DND-41 (cell line): ENCODE measurements at places on chromosomes 5 and 9.

GRCh38 chr5:66595756-66596635 is at the start of gene MAST4:
TSS of gene MAST4 (plus strand) at chr5:66596393. CDS start at chr5:66596656, 263 bp downstream.
- DNase-seq: peak; percentile 91

DNA sequence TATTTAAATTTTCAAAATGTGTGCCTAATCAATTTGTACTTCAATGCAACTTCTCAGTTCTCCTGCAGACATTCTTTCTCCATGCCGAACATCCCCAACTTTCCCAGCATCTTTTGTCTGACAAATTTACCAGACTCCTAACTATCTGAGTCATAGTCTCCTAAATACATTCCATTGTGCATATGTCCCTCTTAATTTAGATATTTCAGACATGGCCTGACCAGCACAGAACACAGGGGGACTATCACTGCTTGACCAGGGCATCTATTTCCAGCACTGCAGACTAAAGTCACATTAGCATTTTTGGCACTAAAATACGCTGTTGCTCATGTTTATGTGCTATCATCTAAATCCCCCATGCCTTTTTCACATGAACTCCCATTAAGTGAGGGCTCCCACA is 71.9 kb downstream of the ITGA1 start:
- DNase-seq: no peak

DNA sequence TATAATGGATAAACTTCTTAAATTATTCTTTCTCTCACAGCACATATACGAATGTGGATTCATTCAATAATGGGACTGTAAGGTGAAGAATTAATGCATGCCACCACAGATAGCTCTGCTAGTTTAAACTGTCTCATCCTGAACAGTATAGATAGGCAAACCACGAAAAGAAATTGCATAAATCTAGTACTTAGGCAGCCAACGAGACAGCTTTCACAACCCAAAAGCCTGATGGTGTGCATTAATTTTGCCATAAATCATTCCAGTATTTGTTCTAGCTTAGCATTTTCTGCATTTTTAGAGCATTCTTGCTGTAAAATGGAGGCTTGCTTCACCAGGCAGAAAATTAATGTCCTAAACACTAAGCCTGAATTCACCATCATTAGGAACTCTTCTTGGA is 834.2 kb upstream of the DMAC1 start:
- DNase-seq: no peak

- DNase-seq: no peak
Measured at GRCh38 chr5:143319437-143320227, 83.9 kb downstream of the NR3C1 start.

DNA sequence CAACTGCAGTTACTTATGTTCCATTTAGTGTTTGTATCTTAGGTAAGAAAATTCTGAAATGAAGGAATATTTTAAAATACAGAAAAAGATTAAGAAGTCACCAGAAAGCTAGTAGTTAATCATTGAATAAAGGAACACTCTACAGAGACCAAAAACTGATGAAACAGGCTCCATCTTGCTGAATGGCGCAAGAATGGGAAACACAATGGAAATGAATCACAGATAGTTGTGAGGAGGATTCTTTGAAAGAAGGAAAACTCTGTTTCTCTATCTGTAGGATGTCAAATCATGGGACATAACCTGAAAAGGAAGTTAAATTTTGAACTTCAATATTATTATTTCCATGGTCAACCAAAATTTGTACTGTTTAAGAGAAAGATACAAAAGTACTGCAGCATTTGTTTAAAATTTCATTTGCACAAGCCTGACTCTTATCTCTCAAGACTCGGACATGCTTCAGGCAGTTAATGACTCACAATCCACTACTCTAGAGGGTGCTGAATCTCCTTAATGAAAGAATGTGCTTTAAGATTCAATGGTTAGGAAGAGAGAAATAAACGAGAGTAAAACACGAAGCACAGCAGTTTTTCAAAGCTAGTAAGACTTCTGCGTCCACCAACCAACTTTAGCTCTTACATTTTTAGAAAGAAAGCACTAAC is 1064.4 kb upstream of the DMAC1 start:
- no peak for DNase-seq

- no peak for DNase-seq
Measured at GRCh38 chr5:172342918-172343317, 59.4 kb upstream of the UBTD2 start.

DNA sequence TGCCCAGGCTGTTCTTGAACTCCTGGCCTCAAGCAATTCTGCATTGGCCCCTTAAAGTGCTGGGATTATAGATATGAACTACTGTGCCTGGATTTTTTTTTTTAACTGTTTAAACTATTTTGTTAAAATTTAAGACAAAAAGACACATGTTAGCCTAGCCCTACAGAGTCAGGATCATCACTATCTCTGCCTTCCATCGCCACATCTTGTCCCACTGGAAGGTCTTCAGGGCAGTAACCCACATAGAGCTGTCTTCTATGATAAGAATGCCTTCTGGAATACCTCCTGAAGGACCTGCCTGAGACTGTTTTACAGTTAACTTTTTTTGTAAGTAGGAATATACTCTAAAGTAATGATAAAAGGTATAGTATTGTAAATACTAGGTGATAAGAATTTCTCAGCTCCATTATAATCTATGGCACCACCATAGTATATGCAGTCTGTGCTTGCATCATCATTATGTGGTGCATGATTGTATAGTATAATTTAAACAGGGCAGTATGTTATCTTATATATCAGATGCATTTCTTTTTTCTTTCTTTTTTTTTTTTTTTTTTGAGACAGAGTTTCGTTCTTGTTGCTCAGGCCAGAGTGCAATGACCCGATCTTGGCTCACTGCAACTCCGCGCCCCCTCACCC is 52.7 kb downstream of the DENND4C start:
- DNase-seq: no peak
